ENCODE measurements at places on chromosomes 6 and 20.
A peak's percentile ranks its signal among the peaks of the same experiment; 100 is the strongest.

GRCh38 chr6:159934181-159934580 is 34.7 kb upstream of the IGF2R start:
- no peak for DNase-seq

DNA sequence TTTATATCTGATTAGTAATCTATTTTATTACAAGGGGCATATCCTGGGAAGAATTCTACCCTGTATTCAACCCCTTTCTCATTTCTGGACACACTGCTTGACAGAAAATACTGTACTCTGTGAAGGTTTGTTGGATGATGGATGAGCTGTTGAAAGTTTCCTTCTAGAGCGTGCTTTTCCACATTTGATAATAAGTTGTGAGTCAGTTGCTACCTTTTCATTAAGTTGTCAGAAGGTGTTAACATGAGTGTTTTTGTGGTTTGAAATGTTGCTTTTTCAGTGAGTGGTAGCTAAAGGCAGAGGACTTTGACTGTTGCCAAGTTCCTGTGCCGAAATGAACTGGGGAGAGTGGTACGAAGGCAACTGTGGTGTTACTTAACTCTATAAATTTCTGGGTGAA is 3.9 kb upstream of the ECI2 start:
- DNase-seq: no peak

GRCh38 chr20:21513181-21513663 is 642 bp downstream of the NKX2-2 start:
- DNase-seq: no peak

DNA sequence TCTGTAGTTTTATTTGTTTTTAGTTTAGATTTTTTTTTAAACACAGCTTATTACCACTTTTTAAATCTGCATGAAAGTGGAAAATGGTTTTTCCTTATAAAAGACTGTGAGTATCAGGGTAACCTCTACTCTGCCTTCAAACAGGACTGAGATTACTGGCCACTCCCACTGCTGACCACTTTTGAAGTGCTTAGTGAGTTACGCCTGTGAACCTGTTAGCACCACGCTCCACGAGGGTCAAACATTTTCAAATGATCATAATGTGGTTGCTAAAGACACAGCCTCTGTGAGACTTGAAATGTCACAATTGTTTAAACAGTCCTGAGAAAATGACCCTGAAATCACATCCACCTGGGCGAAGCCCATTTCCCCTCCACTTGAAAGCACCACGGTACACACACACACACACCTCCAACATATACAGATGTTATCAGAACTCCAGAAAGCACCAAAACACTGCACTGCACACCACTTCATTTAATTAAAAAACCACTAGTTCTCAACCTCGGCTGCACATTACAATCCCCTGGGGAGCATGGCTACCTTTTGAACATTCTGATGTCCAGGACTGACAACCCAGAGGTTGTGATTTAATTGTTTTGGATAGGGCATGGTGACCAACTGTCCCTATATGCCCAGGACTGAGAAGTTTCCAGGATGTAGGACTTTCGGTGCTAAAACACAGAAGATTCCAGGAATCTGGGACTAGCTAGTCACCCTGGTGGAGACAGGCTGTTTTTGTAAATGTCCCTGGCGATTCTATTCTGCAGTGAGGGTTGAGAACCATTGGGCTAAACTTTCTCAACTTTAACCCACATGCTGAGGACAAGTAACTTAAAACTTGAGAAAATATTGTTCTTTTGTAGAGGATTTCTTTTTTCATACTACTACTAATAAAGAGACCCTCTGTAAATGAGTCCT is 176.4 kb upstream of the MYLIP start:
- no peak for DNase-seq

GRCh38 chr6:97882755-97883154 is 599.7 kb upstream of the MMS22L start:
- DNase-seq: no peak

DNA sequence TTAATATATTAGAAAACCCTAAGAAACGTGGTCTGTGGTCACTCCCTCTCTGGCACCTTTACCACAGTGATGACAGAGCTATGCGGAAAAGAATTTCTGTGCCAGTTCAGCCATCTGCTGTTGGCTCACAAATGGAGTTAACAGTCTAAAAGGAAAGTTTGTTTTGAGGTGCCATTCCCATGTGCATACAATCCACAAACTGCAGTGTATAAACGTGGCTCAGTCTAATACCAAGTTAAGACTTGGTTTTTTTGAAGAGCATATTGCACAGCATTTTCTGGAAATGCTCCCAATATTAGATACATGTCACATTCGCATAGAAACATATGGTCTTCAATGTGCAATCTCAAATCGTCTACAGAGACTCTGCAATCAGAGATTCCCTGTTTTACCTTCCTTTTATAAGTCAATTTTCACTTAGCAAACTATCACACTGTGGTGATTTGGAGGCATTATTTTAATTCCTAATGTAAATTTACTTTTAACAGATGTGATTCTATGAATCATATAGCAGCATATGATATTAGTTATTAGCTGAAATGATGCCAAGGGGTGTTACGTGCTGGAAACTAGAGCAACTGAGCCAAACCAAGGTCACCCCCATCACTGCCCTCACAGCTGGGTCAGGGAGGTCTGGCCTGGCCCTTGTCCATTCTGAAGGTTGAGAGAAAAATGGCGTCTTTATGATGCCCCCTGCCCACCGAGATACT is 383.5 kb downstream of the PRKN start:
- DNase-seq: no peak

DNA sequence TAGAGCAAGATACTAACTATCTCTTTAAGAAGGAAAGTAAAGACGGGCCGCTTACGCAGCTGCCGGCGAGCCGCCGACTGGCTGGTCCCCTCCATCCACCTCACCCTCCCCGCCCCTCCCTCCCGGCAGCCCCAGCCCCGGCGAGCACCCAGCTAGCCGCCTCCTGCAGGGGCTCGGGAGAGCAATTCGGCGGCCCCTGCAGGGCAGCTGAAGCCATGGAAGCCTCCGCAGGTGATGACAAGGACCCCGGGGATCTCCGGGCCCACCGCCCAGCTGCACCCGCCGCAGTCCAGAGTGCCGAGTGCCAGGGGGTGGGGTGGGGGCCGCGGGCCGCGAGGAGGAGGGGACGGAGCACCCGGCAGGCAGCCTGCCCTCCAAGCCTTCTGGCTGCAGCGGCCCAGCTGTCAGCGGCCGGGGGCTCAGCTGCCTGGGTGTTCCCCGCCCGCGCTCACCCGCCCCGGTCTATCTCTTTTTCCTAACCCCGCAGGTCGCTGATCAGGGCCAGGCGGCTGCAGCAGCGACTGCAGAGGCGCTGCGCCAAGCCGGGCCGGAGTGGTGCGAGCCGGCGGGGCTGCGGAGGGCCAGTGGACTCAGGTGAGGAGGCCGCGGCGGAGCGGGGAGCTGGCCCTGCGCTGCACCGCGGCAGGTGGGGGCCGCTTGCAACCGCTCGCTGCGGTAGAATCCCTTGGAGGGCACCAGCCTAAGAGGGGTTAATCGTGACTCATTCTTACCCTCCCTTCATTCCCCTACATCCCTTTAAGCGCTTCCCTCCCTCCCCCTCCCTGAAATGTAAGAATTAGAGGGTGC is at the start of gene SNPH:
Gene SNPH, plus strand, starts transcription at position 128 of the 807 bp plus-strand sequence. CDS start 29,946 bp downstream, outside the sequence.
- peak; percentile 39 for DNase-seq

DNA sequence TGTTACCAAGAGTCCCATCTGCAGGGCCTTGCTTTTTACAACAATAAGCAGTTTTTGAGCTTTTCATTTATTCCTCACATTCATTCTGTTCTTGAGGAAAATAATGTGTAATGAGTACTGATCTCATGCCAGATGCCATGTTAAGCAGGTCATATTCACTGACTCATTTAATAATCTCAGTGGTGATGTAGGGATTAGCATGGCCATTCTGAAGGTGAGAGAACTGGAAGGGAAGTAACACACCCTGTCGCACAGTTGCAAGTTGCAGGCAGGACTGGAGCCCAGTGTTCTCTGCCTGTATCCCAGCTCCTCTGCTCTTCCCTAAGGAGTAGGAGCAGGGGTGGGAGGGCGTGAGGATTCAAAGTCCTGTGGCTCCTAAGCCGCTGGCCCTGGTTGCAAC is 5.6 kb downstream of the PCIF1 start:
- DNase-seq: no peak

DNA sequence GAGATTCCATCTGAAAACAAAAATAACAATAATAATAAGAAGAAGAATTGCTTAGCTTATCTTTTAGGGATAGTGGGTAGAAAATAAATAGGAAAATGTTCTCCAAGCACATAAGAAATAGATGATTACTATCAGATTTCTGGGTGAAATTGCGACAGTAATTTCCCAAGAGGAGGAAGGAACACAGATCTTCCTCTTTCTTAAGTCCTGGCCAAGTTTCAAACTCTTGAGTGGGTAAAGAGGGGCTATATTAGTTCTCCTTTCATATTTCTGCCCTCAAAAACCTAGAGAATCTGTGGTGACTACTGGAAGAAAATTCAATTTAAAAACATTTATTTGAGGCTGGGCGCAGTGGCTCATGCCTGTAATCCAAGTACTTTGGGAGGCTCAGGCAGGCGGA is 63.7 kb downstream of the PHACTR2 start:
- no peak for DNase-seq

DNA sequence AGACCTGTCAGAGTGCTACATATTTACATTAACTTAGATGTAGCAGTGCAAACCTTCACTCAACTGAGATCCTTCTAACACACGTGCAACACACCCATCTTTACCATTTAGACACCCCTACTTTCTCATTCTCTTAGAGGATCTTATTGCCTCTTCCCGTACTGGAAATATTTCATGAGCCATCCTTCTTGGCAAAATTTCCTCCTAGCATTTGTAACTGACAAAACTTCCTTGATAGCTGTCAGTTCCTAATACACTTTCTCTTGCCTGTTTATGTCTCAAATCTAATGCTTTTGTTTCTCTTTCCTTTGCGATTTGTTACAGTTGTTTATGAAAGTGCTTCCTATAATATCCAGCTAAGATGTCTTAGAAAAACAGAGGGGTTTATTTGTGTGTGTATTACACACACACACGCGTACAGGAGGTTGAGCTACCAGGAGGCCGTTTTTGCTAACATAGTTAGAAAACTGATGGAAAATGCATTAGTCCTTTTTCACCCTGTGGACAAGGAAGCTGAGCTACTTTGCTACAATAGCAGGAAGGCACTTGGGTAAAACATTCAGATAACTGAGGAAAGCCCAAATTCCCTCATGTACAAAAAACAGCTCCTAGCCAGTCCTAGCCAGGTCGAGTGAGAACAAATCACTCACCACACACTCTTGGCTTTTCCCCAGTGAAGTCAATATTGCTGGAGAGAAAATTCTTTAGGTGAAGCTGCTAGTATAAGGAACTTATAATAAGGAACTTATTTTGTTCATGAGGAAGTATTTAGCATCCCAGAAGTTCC is 153.6 kb downstream of the NFATC2 start:
- DNase-seq: no peak

DNA sequence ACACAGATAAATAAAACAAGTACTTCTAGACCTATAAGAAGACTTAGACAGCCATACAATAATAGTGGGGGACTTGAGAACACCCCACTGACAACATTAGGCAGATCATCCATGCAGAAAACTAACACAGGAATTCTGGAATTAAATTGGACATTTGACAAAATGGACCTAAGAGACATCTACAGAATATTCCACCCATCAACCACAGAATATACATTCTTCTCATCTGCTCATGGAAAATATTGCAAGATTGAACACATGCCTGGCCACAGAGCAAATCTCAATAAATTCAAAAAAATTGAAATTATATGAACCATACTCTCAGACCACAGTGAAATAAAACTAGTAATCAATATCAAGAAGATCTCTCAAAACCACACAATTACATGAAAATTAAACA is 44.3 kb upstream of the KIAA1586 start:
- no peak for DNase-seq

DNA sequence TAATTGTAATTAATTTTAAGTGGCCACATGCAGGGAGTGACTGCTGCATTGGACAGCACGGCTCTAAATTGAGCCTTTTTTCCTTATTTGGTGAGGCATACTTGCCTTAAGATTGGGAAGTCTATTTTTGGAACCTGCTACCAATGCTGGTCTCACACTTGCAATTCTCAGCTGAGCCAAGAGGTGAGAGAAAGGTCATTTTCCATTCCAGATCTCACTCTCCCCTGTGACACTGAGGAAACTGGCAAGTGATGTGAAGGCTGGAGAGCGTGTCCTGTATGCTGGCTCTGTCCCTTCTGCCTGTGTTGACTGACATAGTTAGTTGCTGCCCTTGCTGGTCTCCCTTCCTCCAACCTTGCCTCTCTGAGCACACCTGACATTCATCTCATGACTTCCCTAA is 735 bp upstream of the MOG start:
- DNase-seq: no peak

GRCh38 chr6:69026243-69026642 is 391.2 kb downstream of the ADGRB3 start:
- DNase-seq: no peak

GRCh38 chr20:45967551-45968080 is 4.4 kb downstream of the ZNF335 start:
- no peak for DNase-seq

DNA sequence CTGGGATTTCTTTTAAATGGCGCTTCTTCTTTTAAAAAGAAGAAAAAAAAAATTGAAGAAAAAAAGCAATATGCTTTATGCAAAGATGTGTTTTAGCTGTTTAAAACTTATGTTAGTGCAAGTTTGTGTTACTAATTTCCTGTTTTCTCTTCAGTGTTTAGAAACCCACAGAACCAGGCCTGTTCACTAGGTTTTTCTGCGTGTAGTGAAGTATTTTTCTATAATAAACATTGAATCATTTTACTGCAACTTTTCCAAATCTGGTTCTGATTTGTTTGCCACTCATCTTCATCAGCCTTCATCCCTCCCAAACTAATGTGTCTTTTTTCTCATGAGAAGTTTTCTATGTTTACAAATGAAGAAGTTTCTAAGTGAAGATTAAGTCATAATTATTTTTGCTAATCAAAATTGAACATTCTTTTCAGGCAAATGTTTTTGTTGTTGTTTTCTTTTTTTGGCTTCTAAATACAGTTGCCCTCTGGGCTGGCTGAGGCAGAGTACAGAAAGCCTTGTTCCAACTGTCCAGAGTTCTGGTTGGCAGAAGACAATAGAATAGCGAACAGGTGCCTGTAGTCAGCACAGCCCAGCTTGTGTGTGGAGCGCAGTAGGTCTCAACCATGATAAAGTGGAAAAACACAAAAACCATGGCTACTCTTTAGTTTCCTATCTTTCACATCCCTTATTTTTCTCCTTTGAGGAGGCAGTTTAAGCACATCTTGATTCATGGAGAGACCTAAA is 14.5 kb downstream of the ZNF76 start:
- DNase-seq: no peak

GRCh38 chr20:51660672-51661608 is 107.2 kb downstream of the ATP9A start:
- no peak for DNase-seq

DNA sequence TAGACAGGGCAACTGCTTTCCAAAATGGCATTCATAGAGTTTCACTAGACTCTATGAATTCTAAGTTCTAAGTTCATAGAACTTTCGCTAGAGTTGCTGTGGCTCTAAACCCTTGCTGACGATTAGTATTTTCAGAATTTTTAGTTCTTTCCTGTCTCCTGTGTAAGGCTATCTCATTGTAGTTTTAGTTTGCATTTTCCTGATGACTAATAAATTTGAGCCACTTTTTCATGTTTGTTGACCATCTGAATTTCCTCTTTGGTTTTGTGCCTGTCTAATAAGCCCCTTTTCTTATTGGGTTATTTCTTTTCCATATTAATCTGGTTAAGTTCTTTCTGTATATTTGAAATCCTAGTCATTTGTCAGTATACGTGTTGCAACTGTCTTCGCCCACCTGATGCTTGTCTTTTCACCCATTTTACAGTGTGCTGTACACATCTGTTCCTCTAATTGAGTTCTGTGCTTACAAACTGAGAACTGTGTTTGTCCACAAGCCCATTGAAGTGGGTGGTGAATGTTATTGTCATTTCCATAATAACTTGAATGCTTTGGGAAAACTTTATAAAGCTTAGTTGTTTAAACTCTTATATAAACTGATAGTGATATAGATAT is 177.7 kb upstream of the CDYL start:
- DNase-seq: no peak
